ENCODE measurements at places on chromosomes 7 and 10. TPM values are rescaled to one million over a fixed set of nuclear protein-coding genes. Genes with fewer than 3 reads are reported as not detected.

GRCh38 chr10:129993621-129994020 is 29.5 kb upstream of the EBF3 start:
- no peak for DNase-seq
- no peak overlapping the region for H3K27ac ChIP-seq
- H3K36me3 ChIP-seq = no peaks in the 10 kb centered on the region

GRCh38 chr10:33800986-33801385 is 466.5 kb upstream of the NRP1 start:
- DNase-seq = no peak
- no peak overlapping the region for H3K27ac ChIP-seq
- peaks cover 9% of the 10 kb centered on the region for H3K4me1 ChIP-seq
- H3K4me3 ChIP-seq = no peak overlapping the region
- H3K27me3 ChIP-seq = no peaks in the 10 kb centered on the region

DNA sequence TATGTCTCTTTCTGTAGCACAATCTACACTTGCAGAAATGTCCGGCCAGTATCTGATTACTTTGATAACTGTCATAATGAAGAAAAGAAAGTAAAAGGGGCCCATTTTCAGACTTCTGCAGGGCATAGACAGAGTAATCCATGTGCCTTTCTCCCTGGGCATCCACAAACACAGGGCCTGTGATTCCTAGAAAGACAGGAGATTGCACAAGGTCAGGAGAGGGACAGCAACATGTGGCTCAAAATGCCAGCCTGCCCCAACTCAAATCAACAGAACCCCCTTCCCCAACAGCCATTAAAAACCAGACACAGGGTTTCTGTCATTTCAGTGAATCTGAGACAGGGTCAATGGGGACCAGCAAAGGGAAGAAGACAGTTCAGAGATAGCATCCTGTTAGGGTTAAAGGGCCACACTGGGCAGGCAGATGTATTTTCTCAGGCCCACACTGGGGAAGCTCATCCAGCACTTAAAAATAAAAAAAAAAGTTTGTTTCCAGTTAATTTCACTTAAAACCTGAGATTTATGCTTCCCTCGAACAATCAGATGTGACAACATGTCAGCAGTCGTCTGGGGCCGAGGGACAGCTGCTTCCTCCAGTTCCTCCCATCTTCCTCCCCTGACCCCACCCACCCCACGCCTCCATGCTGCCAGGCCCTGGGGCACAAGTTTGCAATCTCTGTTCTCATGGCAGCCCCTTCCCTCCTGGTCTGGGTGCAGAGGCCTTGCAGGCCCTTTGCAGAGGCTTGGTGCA is 30.7 kb upstream of the ACSL5 start:
- H3K4me3 ChIP-seq = no peak overlapping the region
- no peaks in the 10 kb centered on the region for H3K36me3 ChIP-seq
- H3K27me3 ChIP-seq = no peaks in the 10 kb centered on the region
- peaks cover 7% of the 10 kb centered on the region for H3K4me1 ChIP-seq
- H3K27ac ChIP-seq = no peak overlapping the region

The CFAP43 gene
- total RNA-seq = 0.33 TPM

DNA sequence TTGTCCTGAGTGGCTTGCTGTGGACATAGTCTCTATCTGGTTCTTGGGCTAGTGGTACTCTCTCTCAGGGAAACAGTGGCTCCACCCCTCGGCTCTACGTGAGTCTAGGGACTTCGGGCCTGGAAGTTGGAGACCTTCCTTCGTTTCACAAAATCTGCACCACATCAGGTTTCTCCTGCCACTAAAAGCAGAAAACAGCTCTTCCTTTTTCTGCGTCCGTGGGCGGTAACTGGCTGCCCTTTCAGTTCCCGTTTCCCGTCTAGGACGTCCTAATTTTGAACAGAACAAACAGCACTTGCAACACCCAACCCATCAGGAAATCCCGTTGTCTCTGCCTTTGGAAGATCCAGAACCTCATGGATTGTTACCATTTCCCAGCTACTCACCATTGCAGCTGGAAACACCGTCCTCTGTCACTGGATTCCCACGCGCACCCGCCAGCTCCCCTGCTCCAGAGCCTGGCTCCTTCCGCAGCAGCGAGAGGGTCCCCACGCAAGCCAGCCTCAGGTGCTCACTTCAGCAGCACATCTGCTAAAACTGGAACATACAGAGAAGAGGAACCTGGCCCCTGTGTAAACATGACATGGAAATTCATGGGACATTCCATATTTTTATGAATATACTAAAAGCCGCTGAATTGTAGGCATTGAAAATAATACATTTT is 311.4 kb upstream of the AKR1E2 start:
- no peaks in the 10 kb centered on the region for H3K27me3 ChIP-seq
- H3K4me1 ChIP-seq = no peaks in the 10 kb centered on the region
- H3K27ac ChIP-seq = no peak overlapping the region
- DNase-seq = no peak

DNA sequence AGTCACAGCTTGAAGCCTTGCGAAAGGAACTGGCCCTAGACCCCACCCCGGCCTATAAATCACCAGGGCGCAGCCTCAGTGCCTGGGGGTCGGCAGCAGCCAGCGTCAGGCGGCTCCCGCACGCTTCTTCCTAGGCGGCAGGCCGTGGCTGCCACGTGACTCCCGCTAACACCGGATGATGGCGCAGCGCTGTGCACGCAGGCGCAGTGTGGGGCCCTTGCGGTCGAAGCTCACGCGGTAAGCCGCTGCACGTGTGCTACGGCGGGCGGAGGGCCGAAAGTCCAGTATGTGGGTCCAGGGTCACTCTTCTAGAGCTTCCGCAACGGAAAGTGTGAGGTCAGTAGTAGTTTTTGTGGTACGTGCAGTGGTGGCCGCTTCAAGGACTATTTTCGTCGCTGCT is at the start of gene STK31:
TSS of gene STK31 (plus strand) at position 220 of the 400 bp plus-strand sequence. CDS start at position 287, 67 bp downstream.
- H3K4me1 ChIP-seq = no peaks in the 10 kb centered on the region
- H3K27me3 ChIP-seq = no peaks in the 10 kb centered on the region

GRCh38 chr10:103481974-103482531 is 3.0 kb upstream of the CALHM3 start:
- H3K27ac ChIP-seq = no peak overlapping the region
- H3K4me3 ChIP-seq = no peak overlapping the region
- DNase-seq = no peak
- H3K36me3 ChIP-seq = no peaks in the 10 kb centered on the region
- no peaks in the 10 kb centered on the region for H3K4me1 ChIP-seq

DNA sequence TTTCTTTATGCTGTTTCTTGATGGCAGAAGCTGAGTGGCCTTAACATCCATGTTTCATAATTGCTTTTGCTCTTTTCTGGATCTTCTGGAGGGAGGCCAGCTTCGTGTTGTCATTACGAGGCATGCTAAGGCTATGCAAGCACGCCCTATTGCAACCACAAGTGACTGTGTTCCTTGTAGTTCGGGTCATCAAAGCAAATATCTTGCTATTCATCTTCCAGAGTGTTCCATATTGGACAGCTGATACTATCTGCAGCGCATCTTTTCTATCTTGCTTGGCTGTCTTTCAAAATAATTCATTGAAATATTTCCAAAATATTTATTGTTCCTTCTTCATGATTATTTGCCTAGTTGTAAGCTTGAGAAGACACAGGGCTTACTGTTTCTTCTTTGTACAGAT is 5.0 kb downstream of the EPHB6 start:
- H3K27me3 ChIP-seq = no peaks in the 10 kb centered on the region
- no peak for DNase-seq
- no peak overlapping the region for H3K4me3 ChIP-seq

GRCh38 chr10:117427356-117427755 is 52.1 kb upstream of the PDZD8 start:
- no peaks in the 10 kb centered on the region for H3K36me3 ChIP-seq
- no peaks in the 10 kb centered on the region for H3K4me1 ChIP-seq
- no peaks in the 10 kb centered on the region for H3K27me3 ChIP-seq
- no peak for DNase-seq

DNA sequence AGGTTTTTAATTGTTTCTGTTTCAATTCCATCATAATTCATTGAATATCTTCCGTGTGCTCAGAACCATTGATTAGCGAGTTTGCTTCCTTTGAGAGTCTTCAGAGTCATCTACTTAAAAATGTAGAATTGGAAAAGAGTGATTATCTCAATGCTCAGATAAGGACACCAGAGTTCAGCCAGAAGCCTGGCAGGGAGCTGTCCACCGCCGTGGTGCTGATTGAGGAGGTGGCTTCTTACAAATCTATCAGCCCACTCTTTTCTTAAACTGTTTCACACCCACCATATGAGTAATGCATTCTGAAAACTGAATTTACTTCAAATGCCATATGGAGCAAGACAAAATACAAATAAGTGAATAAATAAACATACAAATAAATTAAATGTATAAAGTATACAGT is 79.3 kb downstream of the INSYN2A start:
- H3K4me1 ChIP-seq = no peaks in the 10 kb centered on the region
- peak; percentile 67 for DNase-seq
- no peak overlapping the region for H3K27ac ChIP-seq
- H3K36me3 ChIP-seq = peaks cover 7% of the 10 kb centered on the region
- no peak overlapping the region for H3K4me3 ChIP-seq

The ABCA13 gene
- 1.0 TPM for total RNA-seq

DNA sequence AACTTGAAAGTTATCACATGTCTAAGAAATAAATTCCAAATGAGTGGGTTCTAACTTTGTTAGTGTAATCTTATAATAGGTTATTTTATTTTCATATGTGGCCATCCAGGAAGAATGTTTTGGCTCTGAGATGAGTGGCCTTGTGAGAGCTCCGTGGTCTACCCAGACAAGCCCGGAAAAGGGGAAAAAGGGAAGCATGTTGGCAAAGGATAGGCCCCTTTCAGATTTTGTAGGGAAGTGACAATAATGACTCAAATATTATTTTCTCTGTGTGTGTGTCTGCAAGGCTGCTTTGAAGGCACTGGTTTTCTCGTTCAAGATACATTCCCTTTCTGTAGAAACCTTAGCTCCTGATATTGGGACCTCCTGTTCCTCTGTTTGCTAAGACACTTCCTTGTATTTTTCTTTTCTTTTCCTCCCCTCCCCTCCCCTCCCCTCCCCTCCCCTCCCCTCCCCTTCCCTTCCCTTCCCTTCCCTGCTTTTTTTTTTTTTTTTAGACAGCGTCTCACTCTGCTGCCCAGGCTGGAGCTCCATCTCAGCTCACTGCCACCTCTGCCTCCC is 240.8 kb downstream of the LRMDA start:
- no peaks in the 10 kb centered on the region for H3K36me3 ChIP-seq
- H3K27ac ChIP-seq = no peak overlapping the region
- no peaks in the 10 kb centered on the region for H3K27me3 ChIP-seq
- no peak for DNase-seq
- H3K4me1 ChIP-seq = no peaks in the 10 kb centered on the region

- H3K4me3 ChIP-seq = no peak overlapping the region
- H3K4me1 ChIP-seq = no peaks in the 10 kb centered on the region
- no peak overlapping the region for H3K27ac ChIP-seq
- no peaks in the 10 kb centered on the region for H3K36me3 ChIP-seq
These were observed 69.0 kb upstream of the LRRC17 start for GRCh38 chr7:102843850-102844249.

DNA sequence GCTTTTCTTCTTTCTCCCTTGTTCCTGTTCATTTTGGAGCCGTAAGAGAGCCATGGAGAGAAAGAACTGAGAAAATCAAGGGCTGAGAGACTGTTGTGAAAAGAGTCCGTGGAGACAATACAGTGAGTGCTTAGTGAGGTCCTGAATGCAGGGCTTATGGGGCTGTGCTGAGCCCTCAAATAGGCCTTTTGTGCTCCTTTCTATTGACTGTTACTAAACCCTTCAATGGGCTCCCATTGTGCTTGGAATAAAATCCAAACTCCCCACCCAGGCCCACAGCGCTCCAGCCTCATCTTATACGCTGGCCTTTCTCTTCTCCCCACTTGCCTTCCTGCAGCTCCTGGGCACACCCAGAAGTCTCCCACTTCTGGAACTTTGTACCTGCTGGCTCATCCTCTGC is 243.1 kb upstream of the HABP2 start:
- no peak overlapping the region for H3K4me3 ChIP-seq
- H3K36me3 ChIP-seq = no peaks in the 10 kb centered on the region
- DNase-seq = no peak
- no peaks in the 10 kb centered on the region for H3K27me3 ChIP-seq
- H3K27ac ChIP-seq = no peak overlapping the region
- no peaks in the 10 kb centered on the region for H3K4me1 ChIP-seq

- no peak for DNase-seq
- H3K4me3 ChIP-seq = no peak overlapping the region
- H3K27me3 ChIP-seq = no peaks in the 10 kb centered on the region
- no peaks in the 10 kb centered on the region for H3K36me3 ChIP-seq
These were observed 55.7 kb downstream of the RNF133 start for GRCh38 chr7:122643250-122643649.

GRCh38 chr7:138538518-138538917 is 78.5 kb downstream of the TRIM24 start:
- peaks cover 5% of the 10 kb centered on the region for H3K36me3 ChIP-seq
- H3K27ac ChIP-seq = no peak overlapping the region
- no peaks in the 10 kb centered on the region for H3K4me1 ChIP-seq
- no peaks in the 10 kb centered on the region for H3K27me3 ChIP-seq
- DNase-seq = no peak

- no peak overlapping the region for H3K27ac ChIP-seq
- no peaks in the 10 kb centered on the region for H3K27me3 ChIP-seq
- H3K4me1 ChIP-seq = peaks cover 6% of the 10 kb centered on the region
- H3K36me3 ChIP-seq = no peaks in the 10 kb centered on the region
- H3K4me3 ChIP-seq = no peak overlapping the region
- DNase-seq = no peak
These were observed 5.4 kb upstream of the ZNF398 start for GRCh38 chr7:149141893-149142292.

- peak overlapping the region; percentile 89 for H3K4me3 ChIP-seq
- no peaks in the 10 kb centered on the region for H3K36me3 ChIP-seq
- H3K4me1 ChIP-seq = peaks cover 8% of the 10 kb centered on the region
- no peak for DNase-seq
- peak overlapping the region; percentile 85 for H3K27ac ChIP-seq
These were observed 626 bp upstream of the BMS1 start for GRCh38 chr10:42781893-42782445.

DNA sequence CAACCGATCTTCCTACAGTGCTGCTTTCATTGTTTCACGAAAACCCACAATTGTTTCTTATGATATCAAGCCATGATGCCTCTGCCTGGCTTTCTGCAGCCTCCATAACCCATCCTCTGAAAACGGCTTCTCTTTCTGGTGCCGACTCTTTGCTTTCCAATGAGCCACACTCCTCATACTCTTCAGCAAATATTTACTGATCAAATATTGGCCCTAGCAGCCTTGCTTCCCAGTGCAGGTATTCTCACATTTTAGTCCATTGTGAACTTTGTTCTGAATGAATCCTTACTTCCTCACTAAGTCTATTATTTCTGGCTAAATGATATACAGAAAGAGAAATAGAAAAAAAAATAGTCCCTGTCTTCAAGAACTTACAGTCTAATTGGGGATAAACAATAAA is 35.5 kb downstream of the LAMB1 start:
- H3K4me3 ChIP-seq = no peak overlapping the region
- H3K36me3 ChIP-seq = no peaks in the 10 kb centered on the region
- no peak for DNase-seq
- no peaks in the 10 kb centered on the region for H3K27me3 ChIP-seq
- H3K27ac ChIP-seq = no peak overlapping the region

DNA sequence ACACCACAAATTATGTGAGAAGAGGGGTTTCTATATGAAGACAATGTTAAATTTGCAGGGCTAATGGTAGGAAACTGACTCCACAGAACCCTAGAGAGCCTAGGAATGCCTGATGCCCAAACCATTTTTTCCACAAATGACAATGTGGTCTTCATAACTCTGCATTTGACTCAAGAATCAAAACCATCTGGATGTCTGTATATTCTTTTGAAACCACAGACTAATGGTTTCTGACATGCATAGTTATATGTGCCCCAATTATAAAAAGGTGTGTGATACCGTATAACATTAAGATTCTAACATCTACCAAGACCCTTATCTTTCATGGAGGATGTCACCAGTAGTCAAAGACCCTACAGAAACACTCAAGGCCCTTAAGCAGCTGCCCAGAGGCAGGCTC is 20.3 kb downstream of the SEC61G start:
- no peaks in the 10 kb centered on the region for H3K27me3 ChIP-seq
- no peak overlapping the region for H3K4me3 ChIP-seq
- no peaks in the 10 kb centered on the region for H3K36me3 ChIP-seq

Measured in liver (tissue), 10 donors.